NT2/D1 (cell line): ENCODE measurements at places on chromosomes 3 and 15.

GRCh38 chr3:122019493-122019892 lies 2.6 kb downstream of the ILDR1 start:
- no peak for DNase-seq

DNA sequence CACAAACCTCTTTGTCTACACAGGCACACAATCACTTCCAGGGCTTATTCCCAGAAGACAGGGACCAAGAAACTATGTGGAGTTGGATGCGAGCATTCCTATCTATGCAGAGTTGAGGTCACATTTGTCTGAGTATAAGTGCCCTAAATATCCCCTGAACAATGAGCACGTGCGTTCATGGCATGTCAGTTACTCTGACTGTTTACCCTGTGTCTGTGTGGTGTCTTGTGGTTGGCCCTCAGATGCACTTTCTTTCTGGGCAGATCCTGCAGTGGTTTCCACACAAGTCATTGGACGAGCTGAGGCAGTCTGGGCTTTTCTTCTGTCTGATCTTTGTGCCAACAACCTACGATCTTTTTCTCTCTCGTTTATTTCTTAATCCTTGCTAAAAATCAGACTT lies 134.5 kb downstream of the FBN1 start:
- no peak for DNase-seq

- no peak for DNase-seq
Observed at GRCh38 chr3:36944012-36944640, 728 bp downstream of the TRANK1 start.

- DNase-seq: no peak
Observed at GRCh38 chr15:80706161-80706560, 11.1 kb downstream of the ABHD17C start.

- DNase-seq: no peak
Observed at GRCh38 chr15:33959844-33960548, 8.3 kb upstream of the CHRM5 start.

GRCh38 chr3:27570421-27571106 lies 86.4 kb upstream of the SLC4A7 start:
- no peak for DNase-seq
